ENCODE measurements at places on chromosomes 2 and 18.

DNA sequence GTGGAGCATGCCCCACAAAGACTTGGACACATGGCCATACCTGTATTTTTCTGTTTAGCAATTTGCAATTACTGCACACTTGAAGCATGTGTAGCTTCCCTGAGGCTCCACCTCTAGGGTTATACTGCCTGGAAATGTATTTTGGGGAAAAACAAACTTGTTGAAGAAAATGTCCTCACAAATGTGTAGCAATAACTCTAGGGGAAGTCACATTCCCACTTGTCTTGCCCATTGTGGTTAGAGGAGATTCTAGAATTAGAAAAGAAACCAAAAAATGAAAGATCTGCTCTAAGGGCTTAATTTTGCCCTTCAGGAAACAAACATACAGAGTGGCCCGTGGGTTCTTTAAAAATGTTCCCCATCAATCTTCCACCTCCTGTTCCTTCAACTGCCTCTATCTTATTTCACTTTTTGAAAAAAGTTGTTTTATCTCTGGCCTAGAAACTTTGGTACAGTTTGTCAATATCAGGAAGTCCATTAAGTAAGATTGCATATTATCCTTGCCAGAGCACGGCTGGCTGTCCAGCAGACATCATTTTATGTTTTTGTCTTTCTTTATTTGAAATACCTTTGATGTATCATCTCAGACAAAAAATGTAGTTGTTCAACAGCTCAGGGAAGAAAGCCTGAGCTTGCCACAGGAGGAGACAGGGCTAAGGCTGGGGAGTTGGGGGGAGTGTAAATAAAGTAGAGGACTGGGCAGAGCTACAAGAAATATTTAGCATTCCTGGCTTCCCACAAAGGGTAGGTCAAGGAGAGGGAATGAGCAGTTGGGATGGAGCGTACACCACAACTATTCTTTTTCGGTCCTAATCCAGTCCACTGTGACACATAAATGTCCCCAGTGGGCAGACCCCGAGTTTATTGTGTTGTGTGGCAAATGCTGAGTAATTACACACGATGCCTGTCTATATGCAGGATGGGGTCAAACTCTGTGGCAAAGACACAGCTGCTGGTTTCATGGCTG, 96.8 kb upstream of the CDC42EP3 start:
- no peak for DNase-seq

DNA sequence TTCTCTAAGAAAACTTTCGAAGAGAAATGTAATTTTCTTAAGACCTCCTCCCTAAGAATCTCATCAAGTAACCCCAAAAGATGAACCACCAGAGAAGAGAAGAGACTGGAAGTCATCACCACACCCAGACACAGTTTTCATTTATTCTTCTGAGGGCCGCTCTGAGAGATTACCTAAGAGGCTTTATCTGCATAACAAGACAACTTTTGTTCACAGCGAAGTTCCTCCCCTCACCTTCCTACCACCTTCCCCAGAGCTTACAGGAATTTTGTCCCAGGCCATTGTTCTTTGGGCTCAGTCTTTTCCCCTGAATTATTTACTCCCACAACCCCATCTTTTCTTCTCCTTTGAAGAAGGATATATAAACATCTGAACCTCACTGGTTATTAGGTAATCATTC, 92.8 kb downstream of the AKAIN1 start:
- no peak for DNase-seq

GRCh38 chr18:6256521-6256920, 158.2 kb downstream of the L3MBTL4 start:
- DNase-seq = no peak

GRCh38 chr2:28201671-28202180, 190.9 kb upstream of the FOSL2 start:
- no peak for DNase-seq

- no peak for DNase-seq
Measured at GRCh38 chr18:73942956-73943355, 204.7 kb downstream of the FBXO15 start.

GRCh38 chr2:74514368-74515270, at the start of gene TLX2:
TSS of gene TLX2 (plus strand) at chr2:74514450. CDS start at chr2:74514807, 357 bp downstream.
- DNase-seq = peak; percentile 50

- no peak for DNase-seq
Measured at GRCh38 chr2:166410828-166411472, 35.2 kb upstream of the SCN9A start.

DNA sequence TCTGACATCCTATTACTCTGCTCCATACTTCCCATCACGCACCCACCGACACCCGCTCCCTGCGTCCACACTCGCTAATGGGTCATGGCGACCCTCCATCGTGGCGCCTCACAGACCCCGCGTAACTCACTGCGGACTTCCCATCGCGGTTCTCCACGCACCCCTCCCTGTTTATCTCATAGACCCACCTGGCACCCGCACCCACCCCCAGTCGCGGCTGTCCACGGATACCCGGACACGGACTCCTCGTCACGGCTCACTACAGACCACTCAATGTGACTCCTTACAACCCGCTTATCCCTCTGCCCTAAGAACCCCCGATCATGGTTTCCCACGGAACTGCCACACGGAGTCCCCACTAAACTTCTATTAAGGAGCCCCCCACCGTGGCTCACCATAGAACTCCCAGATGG, 458 bp downstream of the CXXC1 start:
- DNase-seq = no peak

- DNase-seq = no peak
Measured at GRCh38 chr2:120450196-120450820, 104.4 kb downstream of the INHBB start.

GRCh38 chr2:137696916-137697315, 267.4 kb upstream of the HNMT start:
- DNase-seq = no peak

- DNase-seq = no peak
Measured at GRCh38 chr2:231347638-231348037, 47.9 kb upstream of the B3GNT7 start.

DNA sequence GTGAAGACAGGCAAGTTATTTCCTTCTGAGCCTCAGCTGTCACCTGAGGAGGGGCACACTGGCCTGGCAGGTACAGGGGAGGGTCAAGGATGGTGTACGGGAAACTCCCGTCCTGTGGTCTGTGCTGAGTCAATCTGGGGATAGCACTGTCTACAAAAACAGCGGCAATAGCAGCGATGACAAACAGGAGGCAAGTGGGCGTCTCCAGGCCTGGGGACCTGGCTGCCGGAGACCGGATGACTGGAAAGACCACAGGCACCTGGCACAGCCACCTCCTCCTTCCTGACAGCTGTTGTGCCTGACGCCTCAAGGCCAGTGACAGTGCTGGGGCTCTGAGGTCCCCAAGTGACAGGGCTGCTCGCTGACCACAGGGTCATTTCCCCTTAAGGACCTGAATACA, 202.1 kb upstream of the HS6ST1 start:
- no peak for DNase-seq

DNA sequence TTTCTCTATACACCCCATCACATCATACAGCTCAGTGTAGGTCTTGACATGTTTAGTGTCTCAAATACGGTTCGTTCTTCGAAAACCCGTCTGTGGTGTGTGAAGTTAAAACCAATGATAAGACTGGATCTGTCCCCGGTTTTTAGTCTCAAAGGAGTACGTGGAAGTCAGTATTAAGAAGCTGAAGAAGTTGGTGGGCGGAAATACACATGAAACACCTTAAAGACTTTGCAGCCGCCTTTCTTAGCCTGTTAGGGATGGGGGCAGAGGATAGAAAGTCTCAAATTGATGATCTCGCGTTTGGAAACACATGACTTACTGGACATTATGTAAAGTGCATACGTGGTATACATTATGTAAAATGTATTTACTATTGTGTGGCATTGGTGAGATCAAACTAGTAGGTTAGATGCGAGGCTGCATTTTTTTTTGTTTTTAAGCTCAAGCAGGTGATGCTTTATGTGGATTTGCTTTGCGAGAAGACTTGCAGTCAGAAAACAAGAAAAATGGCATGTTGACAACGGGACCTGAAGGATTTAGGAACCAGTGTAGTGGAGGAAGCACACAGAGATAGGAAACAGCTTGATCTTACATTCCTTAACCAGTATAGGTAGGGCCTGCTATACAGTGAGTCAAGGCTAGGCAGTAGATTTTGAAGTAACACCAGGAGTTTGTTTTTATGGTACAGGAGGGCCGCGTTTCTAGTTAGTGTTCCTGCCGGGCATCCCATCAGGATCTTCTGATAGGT, 1.2 kb downstream of the CNOT11 start:
- no peak for DNase-seq

- no peak for DNase-seq
Measured at GRCh38 chr2:70852824-70853223, 17.2 kb upstream of the CD207 start.

- peak; percentile 0 for DNase-seq
Measured at GRCh38 chr18:48922226-48922800, 28.5 kb downstream of the SMAD7 start.
